ENCODE measurements at places on chromosomes 5 and 9.

- no peak for DNase-seq
Measured at GRCh38 chr9:98491828-98492227, 216.9 kb downstream of the GABBR2 start.

DNA sequence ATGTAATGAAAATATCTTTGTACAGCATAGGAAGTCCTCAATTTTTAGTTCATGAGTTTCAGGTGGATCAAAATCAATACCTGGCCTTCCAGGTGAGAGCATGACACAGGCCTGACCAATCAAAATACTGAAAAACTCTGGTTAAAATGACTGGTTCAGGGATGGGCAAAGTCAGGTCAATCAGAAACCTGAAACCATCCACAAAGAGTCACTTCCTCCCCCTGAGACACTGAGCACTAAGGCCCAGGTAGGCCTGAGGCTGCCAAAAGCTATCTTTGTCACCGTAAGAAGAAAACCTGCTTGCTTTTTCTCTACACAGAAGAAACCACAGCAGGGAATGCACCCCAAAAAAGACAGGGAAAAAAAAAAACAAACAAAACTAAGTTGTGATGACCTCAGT lies 444.8 kb downstream of the TLR4 start:
- no peak for DNase-seq

DNA sequence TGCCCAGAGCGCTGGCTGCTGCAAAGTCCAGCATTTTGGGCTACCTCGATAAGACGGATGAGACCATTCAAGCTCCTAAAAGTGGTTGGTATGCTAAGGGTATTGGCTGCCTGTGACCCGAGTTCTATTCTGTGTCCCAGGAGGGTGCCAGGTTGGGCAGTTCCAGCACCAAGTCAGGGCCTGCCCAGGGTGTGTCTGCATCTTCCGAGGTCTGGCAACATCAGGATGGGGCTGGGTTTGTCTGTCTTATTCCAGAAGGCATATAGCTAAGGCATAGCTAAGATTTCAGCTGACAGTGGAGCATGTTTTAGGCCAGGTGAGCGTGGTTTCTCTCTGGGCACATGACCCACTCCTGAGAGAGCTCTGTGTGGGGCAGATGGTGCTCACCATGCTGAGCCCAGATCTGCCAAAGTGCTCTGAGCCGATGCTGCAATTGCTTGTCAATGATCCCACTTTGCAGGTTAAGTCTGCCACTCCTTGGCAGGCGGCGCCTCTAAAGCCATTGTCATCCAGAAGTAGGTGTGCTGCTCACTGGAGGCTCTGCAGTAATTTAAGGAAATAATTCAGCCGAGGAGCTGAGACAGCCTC lies 7.8 kb downstream of the SLC9A3 start:
- no peak for DNase-seq

- no peak for DNase-seq
Measured at GRCh38 chr5:181050016-181050415, 9.9 kb downstream of the BTNL9 start.

DNA sequence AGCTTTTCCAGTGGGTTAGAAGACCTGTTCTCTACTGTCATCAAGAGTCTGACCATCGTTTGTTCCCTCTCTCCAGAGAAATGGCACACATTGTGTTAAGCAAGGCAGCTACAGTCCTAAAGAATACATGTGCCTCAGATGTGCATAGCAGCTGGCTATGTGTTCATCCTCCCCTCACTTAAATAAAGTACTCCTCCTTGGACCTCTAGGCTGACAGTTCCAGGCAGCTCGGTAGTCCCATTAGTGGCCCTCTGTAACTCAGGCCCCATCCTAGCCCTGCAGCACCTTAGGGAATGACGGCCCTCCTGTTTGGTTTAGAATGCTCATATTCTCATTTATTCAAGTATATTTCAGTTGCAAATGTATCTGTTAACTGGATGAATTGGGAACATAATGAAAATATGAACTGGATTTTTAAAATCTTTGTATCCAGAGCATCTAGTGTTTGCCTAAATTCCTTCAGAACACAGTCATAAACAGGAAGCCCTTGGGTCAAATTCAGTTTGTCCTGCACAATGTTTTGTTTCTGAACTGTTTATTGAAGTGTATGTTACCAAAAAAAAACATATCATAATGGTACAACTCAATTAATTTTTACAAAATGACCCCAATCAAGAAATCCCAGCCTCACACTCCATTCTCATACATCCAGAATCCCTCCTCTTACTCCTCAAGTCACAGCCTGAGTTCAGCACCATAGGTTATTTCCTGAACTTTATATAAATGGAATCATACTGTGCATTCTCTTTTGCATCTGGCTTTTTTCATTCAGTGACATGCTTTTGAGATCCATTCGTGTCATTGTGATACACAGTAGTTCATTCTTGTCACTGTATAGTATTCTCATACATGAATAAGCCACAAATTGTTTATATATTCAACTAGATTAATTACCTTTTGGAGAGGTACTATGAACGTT lies 1.6 kb upstream of the ASPN start:
- DNase-seq, result no peak
